Retinal pigment epithelial cell (primary cell): ENCODE measurements at places on chromosomes 4 and X.
A peak's percentile ranks its signal among the peaks of the same experiment; 100 is the strongest.

- DNase-seq, result peak; percentile 50
Measured at GRCh38 chrX:150575419-150575814, 7.0 kb downstream of the MTM1 start.

- no peak for DNase-seq
Measured at GRCh38 chr4:141501931-141502330, 134.5 kb upstream of the IL15 start.

DNA sequence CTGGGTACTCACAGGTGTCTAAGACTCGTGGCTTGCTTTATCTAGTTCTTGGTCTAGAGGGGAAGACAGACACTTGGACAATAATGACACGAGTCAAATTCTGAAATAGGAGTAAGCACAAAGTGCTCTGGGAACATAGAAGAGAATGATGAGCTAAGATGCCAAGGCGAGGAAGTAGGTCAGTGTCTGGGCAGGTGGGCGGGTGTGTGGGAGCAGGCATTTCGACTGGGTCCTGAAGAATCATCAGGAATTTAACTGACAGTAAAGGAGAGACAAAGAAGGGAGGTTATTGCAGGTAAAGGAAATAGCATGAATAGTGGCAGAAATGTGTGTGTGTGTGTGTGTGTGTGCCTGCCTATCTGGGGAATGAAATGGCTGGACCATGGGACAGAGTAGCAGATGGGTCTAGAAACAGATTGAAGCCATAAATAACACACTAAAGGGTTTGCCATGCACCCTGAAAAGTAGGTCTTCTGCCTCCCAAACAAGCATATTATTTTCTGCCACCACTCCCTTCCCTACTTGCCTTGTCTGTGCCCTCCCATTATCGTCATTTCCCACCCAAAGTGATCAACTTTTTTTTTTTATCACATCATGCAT is 58.4 kb upstream of the SLC25A43 start:
- DNase-seq, result no peak

DNA sequence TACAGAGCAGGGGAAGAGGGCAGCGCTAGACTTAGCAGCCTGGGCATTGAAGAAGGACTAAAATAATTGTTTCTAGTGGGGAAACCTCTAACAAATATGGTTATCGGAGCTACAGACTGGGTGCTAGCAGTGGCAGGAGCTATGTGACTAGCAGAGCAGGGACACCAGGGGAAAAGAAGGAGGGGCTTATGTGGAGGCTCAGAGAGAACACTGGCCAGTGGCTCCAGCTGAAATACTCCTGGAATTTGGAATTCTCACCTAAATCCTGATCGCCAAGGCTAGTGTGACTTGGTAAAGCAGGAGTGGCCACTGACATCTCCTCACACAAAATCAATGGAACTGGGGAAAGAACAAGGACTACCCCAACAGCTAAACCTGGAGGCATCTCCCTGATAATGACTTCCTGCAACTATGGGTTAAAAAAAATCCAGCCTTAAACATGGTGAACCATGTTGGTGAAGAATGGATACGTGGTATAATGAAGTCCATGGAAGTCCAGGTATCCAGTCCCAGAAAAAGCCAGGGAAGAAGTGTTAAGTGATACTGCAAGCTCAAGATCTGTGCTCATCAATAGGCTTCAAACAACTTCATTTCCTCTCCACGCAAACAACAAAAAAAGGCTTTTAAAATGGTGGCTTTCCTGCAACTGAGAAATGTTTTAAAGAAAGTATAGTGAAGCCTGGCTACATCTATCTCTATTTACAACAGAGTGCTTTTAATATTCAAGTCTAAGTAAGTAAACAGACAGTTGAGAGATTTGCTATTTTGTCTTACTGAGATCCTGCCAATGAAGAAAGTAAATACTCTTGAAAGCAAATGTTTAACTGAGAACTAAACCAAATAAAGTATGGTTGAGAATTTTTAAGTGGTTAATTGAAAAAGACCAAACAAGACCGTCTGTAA is 1.8 kb downstream of the TAPT1 start:
- DNase-seq, result no peak

GRCh38 chr4:162239992-162240769 is 76.4 kb upstream of the FSTL5 start:
- DNase-seq, result no peak

- DNase-seq, result no peak
Measured at GRCh38 chr4:2070421-2071251, 11.5 kb downstream of the NAT8L start.

DNA sequence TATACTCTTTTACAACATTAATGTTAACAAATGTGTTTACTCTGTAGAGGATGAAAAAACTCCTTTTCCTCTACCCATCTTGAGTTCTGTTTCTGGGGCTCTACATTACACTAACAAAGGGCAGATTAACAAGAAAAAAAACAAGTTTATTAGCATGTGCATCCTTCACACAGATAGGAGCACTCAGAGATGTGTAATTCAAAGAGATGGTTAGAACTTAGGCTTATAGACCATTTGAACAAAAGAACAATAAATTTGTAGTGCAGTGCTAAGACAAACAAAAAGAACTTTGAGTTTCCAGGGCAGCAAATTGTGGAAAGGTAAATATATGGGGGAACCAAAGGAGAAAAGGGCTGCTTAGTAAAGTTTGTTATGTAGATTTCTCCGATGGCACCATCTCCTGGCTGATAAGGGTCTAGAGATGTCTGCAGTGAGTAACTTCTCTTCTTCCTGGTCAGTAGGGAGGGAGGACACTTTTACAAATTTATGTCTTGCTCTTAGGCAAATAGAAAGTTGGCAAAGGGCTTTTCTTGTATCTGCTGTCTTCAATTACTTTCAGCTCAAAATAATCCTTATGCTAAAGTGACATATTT is 1249.9 kb upstream of the TENM3 start:
- no peak for DNase-seq

GRCh38 chrX:2928583-2929434 is at the start of gene ARSD:
Gene ARSD, minus strand, starts transcription at chrX:2929339. Its CDS starts 64 bp downstream, at chrX:2929275.
- DNase-seq, result peak; percentile 84
